Mesenteric fat pad (tissue), 1 donor: ENCODE measurements at places on chromosomes 5 and 9.

DNA sequence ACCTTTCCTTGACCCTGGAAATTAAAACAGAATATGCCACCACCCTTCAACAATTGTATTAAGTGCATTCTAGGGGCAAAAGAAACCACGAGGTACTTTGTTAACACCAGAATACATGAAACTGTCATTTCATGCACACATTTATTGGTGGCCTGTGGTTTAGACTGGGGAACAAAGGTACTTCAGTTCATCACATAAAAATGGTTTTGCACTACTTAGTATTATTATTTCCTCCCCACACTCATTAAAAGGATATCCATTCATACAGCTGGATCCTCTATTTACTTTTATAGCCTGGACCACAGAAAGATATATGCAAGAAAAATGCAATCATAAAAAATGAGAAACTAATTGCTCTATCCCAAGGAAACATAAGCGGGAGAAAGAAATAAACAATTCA is 230.9 kb downstream of the EFNA5 start:
- DNase-seq, result no peak

- DNase-seq, result no peak
These were observed 25.8 kb downstream of the FBXW2 start for GRCh38 chr9:120767451-120767850.

DNA sequence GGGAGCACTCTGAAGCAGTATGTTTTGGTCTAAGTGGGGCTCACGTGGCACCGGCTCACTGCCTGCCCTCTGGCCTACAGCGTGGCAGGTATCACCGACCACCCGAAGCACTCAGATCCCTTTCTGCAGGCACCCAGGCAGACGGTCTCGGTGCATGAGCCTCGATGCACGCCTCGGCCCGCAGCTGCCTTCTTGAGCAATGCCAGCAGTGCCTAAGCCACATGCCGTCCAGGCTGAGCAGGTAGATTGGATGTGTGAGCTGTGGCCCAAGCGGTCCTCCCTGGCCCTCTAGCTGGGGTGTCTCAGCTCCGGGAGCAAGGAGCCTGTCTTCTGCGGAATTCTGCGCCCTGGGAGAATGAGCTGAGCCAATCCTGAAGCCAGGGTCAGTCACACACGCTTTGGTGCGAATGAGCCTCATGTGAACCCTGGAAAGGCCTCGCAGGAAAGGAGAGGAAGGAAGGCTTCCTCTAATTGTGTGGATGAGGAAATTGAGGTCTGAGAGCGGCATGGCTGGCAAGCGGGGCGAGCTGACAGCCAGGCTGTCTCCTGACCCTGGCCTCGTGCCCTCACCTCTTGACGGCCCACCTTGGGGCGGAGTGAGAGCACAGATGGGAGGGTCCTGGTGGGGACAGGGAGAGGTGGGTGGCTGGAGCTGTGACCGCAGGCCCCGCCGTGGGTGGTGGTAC is 14.4 kb downstream of the RXRA start:
- no peak for DNase-seq

- DNase-seq, result no peak
These were observed 1.3 kb downstream of the FBXL7 start for GRCh38 chr5:15501091-15501791.

DNA sequence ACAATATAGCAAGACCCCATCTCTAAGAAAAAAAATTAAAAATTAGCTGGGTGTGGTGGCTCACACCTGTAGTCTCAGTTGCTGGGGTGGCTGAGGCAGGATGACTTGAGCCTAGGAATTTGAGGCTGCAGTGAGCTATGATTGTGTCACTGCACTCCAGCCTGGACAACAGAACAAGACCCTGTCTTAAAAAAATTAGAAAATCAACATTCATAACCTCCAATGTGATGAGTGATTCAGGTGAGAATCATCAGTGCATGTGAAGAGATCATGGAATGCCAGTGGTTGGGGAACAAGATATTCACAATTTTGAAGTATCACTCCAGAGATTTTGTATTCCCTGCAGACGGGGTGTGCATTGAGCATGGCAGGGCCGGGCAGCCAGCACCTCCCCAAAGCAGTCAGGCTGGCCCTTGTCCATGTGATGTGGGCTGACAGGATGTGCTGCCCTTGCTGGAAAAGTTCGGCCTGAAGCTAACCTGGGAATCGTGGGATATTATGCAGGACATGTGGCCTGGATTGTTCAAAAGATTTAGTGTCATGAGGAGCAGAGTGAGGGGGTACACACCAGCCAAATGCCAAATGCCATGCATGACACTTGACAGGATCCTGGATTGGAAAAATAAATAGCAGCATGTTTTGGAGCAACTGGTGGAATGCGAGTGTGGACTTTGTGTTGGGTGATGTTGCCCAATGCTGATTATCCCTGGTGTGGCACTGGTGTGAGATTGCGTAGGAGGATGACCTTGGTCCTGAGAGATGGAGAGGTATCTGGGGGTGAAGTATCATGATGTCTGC is 189.0 kb downstream of the RGS3 start:
- peak; percentile 71 for DNase-seq

DNA sequence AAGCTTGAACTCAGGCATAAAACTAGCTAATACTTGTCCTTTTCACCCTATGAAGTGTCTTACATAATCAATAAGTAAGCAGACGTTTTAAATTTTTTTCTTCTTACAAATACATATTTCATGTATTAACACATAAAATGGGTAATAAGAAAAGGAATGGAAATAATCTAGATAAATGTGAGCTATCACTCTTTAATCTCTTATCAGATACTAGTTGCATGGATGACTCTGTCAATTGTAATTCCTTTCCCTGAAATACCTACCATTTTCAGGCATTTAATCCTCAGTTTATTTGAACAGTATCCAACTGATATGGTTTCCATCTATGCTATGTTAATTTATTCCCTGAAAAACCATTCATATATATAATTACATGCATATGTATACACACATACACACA is 166.0 kb upstream of the RGS7BP start:
- no peak for DNase-seq

DNA sequence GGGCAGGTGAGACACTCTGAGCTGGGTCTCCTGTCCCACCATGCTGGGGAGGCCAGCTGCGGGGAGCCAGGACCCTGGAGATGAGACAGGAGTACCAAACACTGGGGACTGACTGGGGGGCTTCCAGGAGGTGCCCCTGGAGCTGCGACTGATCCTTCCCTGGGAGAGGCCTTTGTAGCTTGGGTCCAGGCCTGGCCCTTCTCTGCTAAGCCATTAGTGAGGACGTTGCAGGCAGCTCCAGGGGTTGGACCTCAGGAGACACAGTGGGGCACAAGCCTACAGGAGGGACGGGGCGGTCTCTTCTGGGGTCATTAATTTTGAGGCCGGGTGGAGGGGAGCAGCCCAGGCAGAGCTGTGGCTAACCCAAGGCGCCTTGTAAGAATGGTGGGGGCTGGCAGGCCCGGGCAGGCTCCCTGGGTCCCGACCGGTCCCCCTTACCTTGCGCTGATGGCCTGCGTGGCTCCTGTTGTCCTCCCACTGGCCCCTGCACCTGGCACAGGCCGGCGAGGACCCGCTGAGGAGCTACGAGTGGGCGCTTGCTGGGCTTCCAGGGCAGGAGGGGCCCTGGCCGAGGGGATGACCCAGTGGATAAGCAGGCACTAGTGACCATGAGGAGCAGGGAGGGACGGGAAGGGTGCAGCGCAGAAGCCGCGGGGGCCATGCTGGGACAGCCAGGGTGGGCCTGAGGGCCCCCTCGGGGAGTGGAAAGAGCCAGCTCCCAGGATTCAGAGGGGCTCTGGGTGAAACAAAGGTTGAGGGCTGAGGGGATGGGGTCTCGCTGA is 5.1 kb downstream of the MRPS2 start:
- no peak for DNase-seq

DNA sequence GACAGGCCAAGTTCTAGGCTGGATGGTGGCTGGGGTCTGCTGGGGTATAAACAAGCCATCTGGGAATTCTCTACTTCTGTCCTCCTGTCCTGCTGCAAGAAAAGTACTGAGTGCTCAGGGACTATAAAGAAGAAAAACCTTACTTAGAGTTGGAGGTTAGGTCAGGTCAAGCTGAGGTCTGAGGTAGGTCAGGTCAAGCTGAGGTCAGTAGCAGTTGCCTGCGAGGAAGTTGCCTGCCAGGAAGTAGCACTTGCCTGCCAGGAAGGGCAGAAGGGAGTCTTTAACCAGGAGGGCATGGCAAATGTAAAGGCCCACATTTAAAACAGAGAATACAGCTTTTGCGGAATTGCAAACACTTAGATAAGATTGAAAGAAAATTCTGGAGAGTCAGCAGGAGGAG is 51.3 kb upstream of the PRLR start:
- DNase-seq, result no peak

- DNase-seq, result peak; percentile 59
These were observed 35.7 kb downstream of the NSD1 start for GRCh38 chr5:177169271-177169670.

- no peak for DNase-seq
These were observed 64.9 kb downstream of the MARCHF3 start for GRCh38 chr5:126965487-126965886.

GRCh38 chr5:163563880-163564279 is 58.5 kb downstream of the MAT2B start:
- DNase-seq, result no peak

GRCh38 chr5:135308752-135309151 is 90.3 kb downstream of the MACROH2A1 start:
- DNase-seq, result no peak

GRCh38 chr9:61668846-61669245 is 479.0 kb downstream of the SPATA31A7 start:
- peak; percentile 76 for DNase-seq

- DNase-seq, result no peak
These were observed 106.2 kb downstream of the MAST4 start for GRCh38 chr5:66702426-66702825.

DNA sequence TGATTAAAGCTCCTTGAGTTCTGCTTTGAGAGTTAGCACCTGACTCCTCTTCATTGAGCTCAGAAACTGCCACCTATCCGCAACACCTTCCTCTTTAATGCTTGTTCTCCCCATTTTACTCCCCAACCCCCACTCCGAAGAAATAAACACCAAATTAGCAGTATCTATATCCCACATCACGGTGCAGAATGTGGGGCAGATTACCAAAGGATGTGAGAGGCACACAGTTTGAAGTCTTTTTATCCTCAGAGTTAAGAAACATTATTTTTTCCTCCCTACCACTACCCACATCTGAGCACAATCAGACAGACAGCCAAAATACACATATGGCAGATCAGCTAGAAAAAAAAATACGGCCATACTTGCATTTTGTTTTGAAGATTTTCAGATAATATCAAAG is 26.1 kb upstream of the IL7R start:
- DNase-seq, result no peak

- no peak for DNase-seq
These were observed 17.3 kb downstream of the MAMDC2 start for GRCh38 chr9:70060883-70061507.

- no peak for DNase-seq
These were observed 61.3 kb downstream of the NR2F1-AS1 start for GRCh38 chr5:93519740-93520139.

GRCh38 chr9:110623462-110624025 is 44.0 kb upstream of the SVEP1 start:
- DNase-seq, result no peak

- DNase-seq, result no peak
These were observed 58.3 kb upstream of the WDR41 start for GRCh38 chr5:77550406-77550805.

GRCh38 chr9:38761339-38761738 is 41.4 kb upstream of the FAM240B start:
- DNase-seq, result no peak

GRCh38 chr5:102715082-102715807 is 39.9 kb upstream of the PAM start:
- no peak for DNase-seq

DNA sequence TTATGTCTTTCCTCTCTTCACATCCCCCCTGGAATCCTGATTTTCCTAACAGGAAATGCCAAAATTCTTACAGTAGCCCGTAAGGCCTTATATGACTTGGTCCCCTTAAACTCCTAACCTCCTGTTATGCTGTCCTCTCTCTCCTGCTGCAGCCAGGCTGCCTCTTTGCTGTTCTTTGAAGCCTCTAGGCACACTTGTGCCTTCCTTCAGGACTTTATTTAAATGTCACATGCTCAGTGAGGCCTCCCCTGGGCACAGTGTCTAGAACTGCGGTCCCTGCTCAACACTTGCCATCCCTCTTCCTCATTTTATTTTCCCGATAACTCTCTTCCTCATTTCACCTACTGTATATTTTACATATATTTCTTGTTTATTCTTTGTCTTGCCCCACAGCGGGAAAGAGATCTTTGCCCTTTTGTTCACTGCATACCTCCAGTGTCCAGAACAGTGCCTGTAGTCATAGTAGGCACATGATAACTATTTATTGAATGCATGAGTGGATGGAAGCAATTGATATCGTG is 5.5 kb upstream of the SHB start:
- DNase-seq, result no peak

GRCh38 chr9:3845549-3845948 is 319.7 kb upstream of the RFX3 start:
- DNase-seq, result no peak

- DNase-seq, result peak; percentile 53
These were observed 124.5 kb downstream of the C5orf15 start for GRCh38 chr5:133843911-133844310.

DNA sequence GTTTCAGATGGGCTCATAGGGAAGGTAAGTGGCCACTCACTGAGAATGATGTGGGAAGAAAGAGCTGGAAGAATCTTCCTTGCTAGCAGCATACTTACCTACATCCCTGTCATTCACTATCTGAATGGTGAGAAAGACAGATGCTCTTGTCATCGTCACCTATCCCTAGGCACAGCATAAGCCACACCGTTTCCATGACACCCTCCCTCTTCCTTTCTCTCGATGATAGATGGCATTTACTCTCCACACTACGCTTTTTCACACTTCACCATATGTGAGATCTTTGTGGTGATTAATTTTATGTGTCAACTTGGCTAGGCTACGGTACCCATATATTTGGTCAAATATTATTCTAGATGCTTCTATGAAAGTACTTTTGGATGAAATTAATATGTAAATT is 44.4 kb upstream of the FER start:
- DNase-seq, result no peak

DNA sequence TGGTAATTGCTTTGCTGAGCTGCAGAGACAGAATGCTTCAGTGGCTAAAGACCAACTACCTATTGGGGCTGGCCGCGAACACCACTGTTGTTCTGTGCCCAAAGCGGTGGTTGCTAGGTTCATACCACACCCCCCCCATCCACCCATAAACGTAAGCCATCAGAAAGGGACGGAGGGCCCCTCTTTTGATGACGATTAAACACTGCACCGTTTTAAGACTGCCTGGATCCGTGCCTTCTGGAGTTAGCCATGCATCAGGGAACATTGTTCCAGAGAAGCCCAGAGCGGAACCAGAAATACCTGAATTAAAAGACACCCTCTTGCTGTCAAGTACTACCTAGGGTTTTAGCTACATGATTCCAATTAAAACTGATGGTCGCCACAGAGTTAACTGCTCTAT is 369.1 kb upstream of the DAP start:
- no peak for DNase-seq

- no peak for DNase-seq
These were observed 221.4 kb downstream of the RAB3C start for GRCh38 chr5:58804291-58804690.
